ENCODE measurements at places on chromosomes 7 and 10.

DNA sequence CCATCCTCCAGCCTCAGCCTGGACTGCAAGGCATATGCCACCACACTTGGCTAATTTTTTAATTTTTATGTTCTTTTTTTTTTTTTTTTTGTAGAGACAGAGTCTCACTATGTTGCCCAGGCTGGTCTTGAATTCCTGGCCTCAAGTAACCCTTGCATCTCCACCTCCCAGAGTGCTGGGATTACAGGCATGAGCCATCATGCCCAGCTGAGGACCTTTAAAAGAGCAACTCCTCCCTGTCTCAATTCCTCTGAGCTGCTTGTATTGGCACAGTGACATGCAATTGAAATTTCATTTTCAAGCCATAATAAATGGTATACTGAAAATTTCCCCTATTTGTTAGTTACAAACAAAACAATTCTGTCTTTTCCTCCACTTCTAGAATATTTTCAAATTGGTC, 19.5 kb downstream of the DNAJB9 start:
- no peak for DNase-seq

DNA sequence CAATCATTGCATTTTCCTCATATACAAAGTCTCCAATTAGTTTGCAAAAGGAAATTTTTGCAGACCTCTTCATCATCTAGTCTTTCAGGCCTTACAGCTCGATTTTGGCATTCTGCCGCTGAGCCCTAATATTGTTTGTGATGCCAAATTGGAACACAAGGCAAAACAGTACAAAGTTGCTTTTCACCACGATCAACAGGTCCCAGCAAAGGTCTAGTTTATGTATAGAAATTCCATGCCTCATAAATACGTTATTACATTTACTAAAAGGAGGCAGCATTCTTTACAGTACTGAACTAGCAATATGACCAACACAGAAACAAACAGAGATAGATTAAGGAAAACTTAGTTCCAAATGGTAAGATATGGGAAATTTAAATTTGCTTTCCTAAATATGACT, 7.0 kb upstream of the DNAJC1 start:
- DNase-seq: no peak

GRCh38 chr10:77873536-77874380, 52.8 kb downstream of the DLG5 start:
- DNase-seq: no peak

DNA sequence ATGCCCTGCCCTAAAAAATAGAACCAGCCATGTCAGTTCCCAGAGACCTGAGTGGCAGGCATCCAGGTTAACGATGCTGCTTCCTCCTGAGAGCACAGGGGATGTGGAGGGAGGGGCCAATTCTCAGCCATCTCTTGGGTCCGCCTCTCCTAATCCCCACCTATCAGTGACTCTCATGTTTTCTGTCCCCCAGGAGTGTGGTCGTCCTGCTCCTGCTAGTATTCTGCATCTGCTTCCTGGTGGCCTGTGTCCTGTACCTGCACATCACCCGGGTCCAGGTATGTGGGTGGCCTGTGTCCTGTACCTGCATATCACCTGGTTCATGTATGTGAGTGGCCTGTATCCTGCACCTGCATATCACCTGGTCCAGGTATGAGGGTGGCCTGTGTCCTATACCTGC, 105.3 kb downstream of the ADCY1 start:
- no peak for DNase-seq

- no peak for DNase-seq
These were observed 500.1 kb downstream of the RPS24 start for GRCh38 chr10:78533776-78534175.

DNA sequence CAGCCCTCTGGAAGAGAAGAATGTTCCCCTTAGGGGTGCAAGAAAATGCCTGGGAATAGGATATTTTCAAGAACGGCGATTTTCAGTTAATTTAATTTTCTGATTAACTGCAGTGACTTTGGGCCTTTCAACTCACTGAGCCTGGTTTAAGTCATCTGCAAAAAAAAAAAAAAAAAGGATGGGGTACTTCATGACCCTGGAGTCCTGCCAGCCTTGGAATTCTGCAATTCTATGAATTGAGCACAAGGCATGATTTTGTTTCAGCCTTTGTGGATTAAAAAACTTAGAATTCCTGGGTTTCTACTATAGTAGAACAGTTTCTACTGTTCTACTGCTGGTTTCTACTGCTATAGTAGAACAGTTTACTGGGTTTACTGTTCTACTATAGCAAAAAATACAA, 58.3 kb upstream of the CALD1 start:
- DNase-seq: no peak

GRCh38 chr7:80136261-80137055, 1.8 kb downstream of the GNAI1 start:
- peak; percentile 35 for DNase-seq

- no peak for DNase-seq
These were observed 521.4 kb downstream of the ANKRD7 start for GRCh38 chr7:118745927-118746326.

GRCh38 chr10:59631237-59631636, 78.4 kb downstream of the SLC16A9 start:
- no peak for DNase-seq

- peak; percentile 49 for DNase-seq
These were observed 39.5 kb downstream of the RSU1 start for GRCh38 chr10:16777473-16778370.

DNA sequence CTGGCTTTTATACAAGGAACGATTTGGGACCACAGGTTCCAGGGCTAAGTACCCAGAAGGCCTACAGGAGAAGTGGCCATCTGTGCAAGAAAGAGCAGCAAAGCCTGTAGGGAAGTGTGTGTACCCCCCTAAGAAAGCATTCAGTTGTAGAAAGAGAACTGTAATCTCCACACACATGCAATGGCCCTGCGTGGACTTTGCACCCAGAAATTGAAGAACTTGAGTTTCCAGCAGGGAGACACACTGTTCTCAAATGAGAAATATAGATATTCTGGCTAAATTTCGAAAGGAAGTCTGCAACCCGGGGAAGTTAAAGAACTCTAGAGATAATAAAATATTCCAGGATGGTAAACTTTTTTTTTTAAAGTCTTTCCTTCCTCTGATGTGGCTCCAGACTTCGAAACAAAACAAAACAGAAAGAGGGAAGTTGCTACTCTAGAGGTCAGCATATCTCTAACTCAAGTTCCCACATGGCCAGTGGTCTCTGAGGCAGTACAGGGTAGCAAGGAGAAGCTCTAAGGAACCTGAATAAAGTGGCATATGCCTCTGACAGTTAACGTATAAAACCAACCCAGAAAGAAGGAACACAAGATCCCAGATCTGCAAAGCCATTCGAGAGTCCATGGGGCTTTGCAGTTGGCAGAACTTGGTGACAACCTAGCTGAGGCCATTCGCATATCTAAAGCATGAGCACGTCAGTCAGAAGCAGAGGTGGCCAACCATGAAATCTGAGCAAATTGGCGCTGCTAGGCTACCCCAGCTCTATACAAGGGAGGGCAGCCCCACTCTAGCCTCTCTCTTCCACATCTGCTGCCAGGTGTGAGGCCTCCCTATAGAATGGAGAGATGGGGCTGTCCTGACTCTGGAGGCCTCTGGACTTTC, 56.6 kb downstream of the ELMO1 start:
- DNase-seq: no peak

GRCh38 chr10:47224546-47225218, 75.3 kb upstream of the GDF10 start:
- no peak for DNase-seq

DNA sequence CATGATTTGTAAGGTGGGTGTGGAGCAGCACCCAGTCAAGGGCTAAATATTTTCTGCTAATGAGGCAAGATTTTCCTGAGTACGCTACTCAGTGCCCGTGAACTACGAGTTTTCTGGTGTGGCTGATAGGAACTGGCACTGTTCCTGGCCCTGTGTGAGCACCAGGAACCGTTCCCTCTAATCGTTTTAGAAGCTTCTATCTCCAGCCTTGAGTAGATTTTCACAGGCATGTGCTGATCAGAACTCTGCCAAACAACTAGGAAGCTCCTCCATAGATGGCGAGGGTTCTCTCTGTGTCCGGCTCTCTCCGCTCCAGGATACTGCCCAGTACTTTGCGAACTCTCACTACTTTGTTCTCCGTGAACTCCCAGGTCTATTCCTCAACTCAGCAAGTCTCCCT, 17.7 kb downstream of the TRIM4 start:
- no peak for DNase-seq

DNA sequence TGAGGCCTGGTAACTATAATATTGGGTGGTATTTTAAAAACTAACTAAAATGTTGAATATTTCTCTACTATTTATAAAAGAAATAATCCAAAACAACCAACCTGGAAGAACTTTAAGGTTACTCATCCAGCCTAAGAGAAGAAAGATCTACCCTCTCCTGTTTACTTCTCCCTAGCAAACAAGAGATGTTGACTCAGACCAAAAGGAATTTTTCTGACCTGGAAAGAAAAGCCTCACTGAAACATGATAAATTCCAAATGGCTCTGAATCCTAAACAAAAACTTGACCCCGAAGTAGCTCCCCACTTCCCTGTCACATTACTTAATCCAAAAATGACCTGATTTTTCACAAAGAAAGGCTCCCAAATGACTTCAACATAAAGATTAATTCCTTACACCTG, 101.2 kb downstream of the PARD3 start:
- no peak for DNase-seq

DNA sequence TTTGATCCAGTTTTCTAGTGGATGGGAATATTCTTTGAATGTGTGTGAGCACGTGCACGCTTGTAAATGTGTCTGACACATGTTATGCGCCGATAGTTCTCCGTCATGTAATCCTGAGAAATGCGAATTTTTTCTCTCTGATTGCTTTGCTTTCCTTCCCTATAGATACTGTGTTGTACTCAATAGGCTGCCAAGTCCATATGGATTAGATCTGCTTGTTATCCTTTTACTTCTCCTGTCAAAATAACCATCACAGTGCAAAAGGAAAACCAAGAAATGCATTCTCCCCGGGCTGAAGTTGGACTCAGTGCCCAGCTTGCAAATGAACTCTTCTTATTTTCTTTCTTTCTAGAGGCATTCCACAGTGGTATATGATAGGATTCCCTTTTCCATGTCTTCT, 131.9 kb downstream of the KIAA1217 start:
- no peak for DNase-seq
